ENCODE measurements at places on chromosomes 16 and 17.

DNA sequence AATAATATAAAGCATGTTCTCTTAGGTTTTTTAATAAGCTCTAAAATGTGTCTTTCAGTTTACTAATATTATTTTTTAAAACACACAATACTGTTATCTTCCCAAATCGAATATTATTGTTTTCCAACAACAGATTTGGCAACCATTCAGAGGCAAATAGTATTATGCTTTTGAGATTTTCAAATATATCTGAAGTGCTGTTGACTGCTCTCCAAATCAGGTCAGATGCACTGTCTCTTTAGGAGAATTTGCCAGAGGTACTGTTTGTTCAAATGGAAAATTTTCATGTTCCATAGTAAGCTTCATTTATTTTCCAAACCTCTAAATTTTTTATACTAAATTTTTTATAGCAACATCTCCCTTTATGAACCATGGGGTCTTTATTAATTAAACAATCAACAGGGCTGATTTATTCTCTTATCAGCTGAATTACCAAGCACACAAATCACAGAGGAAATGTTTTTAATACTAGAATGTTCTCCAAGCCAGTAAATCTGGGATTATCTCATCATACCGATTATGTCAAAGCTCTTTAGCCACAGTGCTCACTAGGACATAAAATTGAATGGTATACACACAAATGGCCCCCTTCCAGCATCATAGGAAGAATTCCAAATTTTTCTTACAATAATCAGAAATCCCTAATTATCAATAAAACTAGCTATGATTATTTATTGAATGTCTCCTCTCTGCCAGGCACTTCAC, 108.8 kb upstream of the HLF start:
- no peak for DNase-seq

DNA sequence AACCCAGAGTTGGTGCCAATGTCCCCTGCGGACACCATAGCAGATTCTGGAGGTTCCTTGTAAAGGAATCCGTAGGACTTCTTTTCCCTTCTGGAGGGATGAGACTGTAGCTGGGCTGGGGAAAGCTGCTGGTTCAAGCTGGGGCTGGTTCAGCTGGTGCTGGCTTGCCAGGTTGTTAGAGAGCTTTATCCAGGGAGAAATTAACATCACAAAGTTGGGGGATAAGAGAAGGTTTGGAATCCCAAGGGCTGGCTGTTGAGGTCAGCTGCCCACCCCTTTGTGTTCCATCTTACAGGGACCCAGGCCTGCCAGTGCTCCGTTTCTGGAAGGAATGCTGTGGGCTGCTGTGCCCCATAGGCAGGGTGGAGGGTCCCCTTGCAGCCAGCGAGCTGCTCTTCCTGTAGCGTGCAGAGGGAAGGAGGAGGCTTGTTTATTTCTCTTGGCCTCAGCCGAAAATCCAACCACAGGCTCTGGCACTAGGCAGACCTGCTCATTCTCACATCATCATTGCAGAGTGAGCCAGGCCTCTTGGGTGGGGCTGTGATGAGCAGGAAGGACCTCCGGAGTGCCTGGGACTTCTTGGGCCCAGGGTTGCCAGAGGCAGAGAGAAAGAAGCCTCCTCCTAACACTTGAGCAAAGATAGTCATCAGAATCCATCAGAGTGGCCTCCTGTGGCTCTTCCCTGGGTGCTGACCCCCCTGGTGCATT, 251.1 kb downstream of the SEC14L1 start:
- no peak for DNase-seq

DNA sequence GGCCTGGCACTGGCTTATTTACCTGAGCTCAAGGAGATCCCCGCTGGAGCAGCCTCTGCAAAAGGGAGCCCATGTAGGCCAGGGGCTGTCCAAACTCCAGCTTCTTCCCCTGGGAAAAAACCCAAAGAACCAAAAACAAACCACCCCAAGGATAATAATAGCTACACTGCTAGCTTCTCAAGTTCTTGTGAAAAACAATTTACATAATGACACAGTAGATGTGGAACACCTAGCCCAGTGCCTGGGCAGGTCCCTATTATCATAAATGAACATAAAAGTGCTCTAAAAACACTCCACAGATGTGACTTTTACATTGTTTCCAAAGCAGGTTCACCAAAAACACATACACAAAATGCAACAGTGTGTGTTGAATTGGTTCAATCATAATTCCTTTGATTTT, 27.3 kb downstream of the CENPV start:
- no peak for DNase-seq

DNA sequence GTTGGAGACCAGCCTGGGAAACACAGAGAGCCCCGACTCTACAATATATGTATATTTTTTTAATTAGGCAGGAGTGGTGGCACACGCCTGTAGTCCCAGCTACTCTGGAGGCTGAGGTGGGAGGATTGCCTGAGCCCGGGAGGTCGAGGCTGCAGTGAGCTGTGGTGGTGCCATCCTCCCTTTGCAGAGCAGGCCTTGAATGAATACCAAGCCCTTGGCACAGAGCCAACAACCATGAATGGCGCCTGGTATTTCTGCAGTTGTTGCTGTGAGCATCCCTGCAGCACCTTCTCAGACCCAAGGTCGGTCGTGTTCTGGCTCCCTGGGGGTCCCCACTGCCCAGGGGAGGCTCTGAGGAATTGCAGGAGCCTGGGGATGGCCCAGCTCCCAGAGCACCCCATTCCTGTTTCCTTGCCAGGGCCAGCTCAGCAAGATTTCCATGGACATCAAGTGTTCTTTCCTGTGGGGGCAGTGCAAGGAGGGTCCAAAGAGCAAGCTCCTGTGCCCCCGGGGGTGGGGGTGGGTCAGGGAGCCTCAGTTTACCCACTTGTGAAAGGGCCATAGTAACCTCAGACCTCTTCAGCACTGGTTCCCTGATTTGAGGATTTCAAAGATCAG, 25.6 kb upstream of the RMI2 start:
- DNase-seq = no peak

DNA sequence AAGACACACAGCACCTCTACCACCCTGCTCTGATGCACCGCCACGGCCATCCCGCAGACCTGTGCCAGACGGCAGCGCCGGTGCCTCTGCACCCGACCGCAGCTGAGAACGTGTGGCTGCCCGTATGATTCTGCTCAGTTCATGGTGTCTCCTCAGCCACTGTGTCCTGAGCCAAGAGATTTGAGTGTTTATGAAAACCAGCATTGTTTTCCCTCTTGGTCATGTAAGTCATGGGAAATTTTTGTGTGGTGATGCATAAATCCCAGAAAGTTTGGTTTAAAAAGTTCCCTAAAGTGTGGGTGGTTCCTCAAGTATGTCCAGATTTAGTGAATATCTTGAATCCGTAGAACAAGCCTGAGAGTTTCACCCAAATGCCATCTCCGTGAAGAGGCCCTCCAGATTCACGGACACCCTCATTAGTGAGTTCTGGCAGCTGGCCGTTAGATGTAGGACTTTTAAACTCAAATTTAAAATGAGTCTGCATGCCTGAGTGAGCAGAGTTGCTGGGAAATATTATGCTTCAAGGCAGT, 57.6 kb downstream of the CDRT4 start:
- no peak for DNase-seq

DNA sequence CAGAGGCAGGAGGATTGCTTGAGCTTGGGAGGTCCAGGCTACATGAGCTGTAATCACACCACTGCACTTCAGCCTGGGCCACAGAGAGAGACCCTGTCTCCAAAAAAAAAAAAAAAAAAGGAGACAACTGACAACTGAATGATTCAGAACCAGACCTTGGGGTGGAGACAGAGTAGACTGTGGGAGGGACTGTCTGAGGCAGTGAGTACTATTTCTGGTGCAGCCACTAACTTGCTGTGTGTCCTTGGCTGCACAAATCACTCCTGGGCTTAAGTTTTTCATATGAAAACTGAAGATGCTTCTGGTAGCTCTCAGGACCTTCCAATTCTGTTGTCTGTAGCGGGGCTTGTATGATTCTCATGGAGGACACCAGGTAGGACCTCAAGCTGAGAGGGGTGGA, 5.8 kb downstream of the ASB16 start:
- no peak for DNase-seq

- DNase-seq = no peak
These were observed 18.9 kb downstream of the NTAN1 start for GRCh38 chr16:15037003-15037402.

- peak; percentile 60 for DNase-seq
These were observed 27.0 kb upstream of the NF1 start for GRCh38 chr17:31067691-31068184.

Measured in pulmonary artery endothelial cell (primary cell).